Brain (organoid and tissue), 16 donors: ENCODE measurements at places on chromosomes 4 and X.
A peak's percentile ranks its signal among the peaks of the same experiment; 100 is the strongest.

GRCh38 chr4:187493661-187494060 lies 501.9 kb upstream of the ZFP42 start:
- DNase-seq, result no peak

DNA sequence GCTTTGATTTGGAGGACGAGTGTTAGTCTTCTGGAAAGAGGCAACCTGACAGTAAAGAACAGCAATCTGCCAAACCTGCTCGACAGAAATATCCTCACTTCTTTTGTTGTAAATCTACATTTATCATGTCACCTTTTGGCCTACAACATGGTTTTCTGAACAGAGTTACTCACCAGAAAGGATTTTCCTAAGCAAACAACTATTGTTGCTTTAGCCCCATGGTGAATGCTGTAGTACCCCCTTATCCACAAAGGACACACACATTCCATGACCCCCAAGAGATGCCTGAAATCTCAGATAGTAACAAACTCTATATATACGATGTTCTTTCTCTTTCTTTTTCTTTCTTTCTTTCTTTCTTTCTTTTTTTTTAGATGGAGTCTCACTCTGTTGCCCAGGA lies 42.7 kb downstream of the TMEM150C start:
- DNase-seq, result no peak

- peak; percentile 22 for DNase-seq
These were observed 2.5 kb downstream of the GALNT7 start for GRCh38 chr4:173171098-173171497.

- DNase-seq, result peak; percentile 53
These were observed 24.7 kb downstream of the KCNE5 start for GRCh38 chrX:109600237-109600651.

GRCh38 chrX:50971395-50971794 lies 60.9 kb downstream of the BMP15 start:
- no peak for DNase-seq

DNA sequence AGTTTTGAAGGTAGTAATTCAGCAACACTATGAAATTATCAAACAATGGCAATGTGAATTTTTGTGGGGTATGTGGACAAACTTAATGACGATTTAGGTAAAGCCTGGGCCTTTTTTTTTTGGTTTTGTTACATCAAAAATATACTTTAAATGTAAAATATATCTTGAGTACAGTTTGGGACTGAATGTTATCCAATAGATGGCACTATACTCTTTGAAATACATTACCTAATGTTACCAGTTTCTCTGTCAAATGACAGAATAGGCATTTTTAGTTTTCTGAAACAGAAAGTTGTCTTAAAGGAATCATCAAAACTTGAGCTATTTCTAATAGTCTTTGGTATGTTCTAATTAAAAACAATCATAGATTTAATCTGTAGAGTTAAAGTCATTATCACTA lies 1651.9 kb downstream of the C4orf33 start:
- DNase-seq, result peak; percentile 47
